CD4-positive, alpha-beta T cell treated with Interleukin-17A for 1 hour (primary cell): ENCODE measurements at places on chromosomes 11 and 22.

- no peak for DNase-seq
Observed at GRCh38 chr11:62688491-62688890, 839 bp downstream of the LRRN4CL start.

DNA sequence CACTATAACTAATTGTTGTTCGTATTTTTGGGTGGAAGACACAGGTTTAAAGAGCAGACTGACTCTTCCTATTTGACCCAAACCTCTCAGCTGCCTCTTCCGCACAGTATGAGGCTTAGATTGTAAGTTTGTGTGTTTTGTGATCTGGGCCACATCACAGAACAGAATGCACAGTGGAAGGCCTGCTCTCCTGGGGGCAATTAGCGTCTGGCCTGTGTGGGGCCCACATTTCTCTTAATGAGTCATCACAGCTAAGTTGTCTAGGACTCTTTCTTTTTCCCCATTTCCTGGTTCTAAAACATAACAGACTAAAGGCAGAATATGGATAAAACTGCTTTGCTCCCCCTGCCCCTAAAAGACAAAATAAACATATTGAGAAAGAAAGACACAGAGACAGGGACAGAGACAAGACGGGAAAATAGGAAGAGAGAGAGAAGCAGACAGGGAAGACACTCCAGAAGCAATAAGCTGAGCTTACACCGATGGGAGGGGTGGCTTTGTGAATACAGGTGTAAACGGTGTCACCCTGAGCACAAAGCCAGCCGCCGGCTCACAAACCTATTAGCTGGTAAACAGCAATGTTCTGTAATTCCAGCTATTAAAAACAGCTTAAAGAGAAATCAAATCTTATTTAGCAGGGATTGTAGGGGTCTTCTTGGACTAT, 127.4 kb upstream of the OPCML start:
- DNase-seq = no peak

- DNase-seq = no peak
Observed at GRCh38 chr22:46263216-46263590, at the start of gene PKDREJ. Gene PKDREJ (minus strand): TSS chr22:46263343. CDS start chr22:46263322, 21 bp downstream.

DNA sequence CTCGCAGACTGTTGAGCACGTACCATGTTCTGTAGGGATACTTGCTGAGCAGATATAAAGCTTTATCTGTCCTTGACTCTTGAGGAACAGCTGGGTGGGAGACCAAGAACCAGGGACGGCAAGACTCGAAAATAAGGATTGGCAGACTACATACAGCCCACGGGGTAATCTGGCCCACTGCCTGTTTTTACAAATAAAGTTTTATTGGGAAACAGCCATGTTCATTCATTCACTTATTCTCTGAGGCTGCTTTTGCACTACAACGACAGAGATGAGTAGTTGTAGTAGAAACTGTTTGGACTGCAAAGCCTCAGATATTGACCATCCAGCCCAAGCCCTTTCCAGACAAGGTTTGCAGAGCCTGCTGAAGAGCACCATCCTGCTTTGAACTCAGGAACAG, 20.3 kb upstream of the RBM4B start:
- DNase-seq = no peak
